Muscle of arm (tissue), 14 donors: ENCODE measurements at places on chromosomes 16 and 17. TPM values are rescaled to one million over a fixed set of nuclear protein-coding genes. Genes with fewer than 3 reads are reported as not detected.

GRCh38 chr17:18217412-18218015, 7.9 kb upstream of the LLGL1 start:
- peak; percentile 73 for DNase-seq

DNA sequence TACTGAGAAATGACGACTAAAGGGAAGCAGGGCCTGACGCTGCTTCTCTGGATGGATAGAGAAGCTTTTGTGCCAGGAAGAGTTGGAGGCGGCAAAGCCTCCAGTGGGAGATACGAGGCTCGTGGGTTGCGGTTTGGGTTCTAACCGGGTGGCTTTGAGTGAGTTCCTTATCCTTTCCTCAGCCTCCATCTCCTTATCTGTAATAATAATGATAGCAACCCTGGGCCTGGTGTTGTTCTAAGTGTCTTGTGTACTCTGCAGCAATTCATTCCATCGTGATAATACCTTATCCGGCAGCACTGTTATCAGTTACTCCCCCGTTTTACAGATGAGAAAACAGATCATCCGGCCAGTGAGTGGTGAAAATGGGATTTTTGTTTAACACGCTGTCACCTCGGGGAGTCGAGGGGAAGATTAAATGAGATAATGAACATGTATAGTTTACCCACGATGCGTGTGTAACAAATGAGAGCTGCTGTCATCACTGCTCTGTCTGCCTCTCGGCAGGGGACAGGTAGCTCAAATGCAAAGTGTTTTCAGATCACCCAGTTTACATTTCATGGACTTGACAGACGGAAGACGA, 52.0 kb upstream of the LHX1 start:
- no peak for DNase-seq

GRCh38 chr16:85258166-85258565, 145.9 kb upstream of the CIBAR2 start:
- no peak for DNase-seq

DNA sequence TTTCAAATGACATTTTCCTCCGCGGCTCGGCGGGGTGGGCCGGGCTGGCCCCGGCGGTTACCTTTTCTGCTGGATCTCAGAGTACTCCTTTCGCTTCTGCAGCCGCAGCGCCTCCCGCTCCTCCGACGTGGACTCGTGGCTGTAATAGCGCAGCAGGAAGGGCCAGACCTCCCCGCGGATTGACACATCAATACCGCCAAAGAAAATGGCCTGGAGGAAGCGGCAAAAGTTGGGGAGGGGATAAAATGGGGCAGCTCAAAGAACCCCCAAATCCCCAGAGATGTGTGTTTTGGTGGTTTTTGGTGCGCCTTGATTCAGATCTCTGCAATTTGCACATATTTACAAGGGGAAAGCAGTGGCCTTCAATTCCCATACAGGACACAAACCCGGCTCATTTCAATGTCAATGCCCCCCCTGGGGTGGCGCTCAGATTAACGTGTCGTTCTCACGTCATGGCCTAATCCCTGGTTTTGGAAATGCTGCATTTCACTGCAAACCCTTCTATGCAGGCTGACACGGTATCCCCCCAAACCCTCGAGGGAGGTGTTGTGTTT, 85.9 kb downstream of the TBC1D16 start:
- no peak for DNase-seq

GRCh38 chr17:2947588-2947950, 115.8 kb downstream of the OR1D5 start:
- no peak for DNase-seq

DNA sequence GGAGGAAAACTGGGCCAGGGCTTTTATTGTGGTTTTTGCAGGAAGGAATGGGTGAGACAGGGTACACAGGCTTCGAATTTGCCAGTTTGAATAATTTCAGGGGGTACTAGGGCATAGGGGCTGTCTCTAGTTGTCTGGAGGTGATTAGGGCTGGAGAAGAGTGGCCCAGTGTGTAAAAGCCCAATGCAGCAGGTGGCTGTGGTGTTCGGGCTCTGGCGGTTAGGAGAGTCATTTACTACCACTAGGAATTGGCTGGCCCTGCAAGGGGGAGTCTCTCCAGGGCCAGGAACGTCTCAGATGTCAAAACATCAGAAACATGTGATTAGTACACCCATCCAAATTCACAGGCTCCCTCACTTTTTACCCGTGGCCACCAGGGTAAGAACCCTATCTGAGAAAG, 50.3 kb downstream of the GINS3 start:
- DNase-seq: no peak

GRCh38 chr17:77247048-77247541, 106.3 kb downstream of the SEC14L1 start:
- peak; percentile 89 for DNase-seq

- DNase-seq: no peak
Measured at GRCh38 chr17:72386619-72387237, 265.9 kb downstream of the SOX9 start.

- DNase-seq: no peak
Measured at GRCh38 chr16:75787440-75787839, 61.1 kb upstream of the CPHXL start.

DNA sequence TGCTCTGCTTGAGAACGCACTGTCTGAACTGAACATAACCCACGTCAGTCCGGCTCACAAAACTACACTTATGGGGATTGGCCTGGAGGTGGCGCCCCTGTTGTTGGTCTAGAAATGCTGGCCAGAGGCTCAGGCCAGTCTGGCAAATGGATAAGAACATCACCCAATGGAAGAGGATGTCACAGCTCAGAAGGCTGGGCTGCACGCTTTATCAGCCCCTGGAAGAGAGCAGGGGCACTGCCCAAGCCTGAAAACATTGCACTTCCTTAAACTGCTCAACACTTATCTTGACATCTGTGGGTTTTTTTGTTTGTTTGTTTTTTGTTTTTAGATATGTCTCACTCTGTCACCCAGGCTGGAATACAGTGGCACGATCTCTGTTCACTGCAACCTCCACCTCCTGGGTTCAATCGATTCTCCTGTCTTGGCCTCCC, 24.8 kb upstream of the BPTF start:
- DNase-seq: peak; percentile 52

DNA sequence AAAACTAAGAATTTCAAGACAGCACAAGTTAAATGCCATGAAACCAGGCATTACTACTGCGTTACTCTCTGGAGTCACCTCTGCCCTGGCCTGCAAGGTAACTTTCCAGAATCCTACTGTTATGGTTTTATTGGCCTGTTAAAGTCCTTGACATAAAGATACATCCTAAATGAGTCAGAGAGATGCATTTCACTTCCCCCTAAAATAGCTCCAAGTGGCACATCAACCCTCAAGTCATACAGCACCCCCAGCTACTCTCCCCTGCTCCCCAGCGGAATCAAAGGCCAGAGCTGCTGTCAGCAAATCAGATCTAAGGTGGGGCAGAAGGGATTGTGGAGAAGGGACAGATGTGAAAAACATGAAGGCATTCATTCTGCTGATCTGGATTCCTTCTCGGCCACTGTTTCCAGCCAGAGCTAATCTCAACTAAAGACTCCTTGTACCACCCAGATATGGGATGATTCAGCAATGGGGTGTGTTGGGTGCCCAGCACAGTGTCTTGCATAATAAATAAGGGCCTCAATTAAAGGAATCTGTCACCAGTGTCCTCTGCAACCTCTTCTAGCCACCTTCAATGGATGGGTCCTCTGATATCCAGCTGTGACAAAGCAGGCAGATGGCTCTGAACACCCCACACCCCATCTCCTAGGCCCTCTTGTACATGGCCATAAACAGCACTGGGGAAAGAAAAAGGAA, 8.5 kb upstream of the CCL1 start:
- DNase-seq: no peak

- no peak for DNase-seq
Measured at GRCh38 chr16:17448640-17449638, 21.8 kb downstream of the XYLT1 start.

- no peak for DNase-seq
Measured at GRCh38 chr17:50425682-50426471, at the start of gene ACSF2. TSS of gene ACSF2 (plus strand) at chr17:50426218. CDS start at chr17:50426262, 44 bp downstream.

GRCh38 chr17:45752246-45752645, 31.9 kb upstream of the CRHR1 start:
- no peak for DNase-seq

DNA sequence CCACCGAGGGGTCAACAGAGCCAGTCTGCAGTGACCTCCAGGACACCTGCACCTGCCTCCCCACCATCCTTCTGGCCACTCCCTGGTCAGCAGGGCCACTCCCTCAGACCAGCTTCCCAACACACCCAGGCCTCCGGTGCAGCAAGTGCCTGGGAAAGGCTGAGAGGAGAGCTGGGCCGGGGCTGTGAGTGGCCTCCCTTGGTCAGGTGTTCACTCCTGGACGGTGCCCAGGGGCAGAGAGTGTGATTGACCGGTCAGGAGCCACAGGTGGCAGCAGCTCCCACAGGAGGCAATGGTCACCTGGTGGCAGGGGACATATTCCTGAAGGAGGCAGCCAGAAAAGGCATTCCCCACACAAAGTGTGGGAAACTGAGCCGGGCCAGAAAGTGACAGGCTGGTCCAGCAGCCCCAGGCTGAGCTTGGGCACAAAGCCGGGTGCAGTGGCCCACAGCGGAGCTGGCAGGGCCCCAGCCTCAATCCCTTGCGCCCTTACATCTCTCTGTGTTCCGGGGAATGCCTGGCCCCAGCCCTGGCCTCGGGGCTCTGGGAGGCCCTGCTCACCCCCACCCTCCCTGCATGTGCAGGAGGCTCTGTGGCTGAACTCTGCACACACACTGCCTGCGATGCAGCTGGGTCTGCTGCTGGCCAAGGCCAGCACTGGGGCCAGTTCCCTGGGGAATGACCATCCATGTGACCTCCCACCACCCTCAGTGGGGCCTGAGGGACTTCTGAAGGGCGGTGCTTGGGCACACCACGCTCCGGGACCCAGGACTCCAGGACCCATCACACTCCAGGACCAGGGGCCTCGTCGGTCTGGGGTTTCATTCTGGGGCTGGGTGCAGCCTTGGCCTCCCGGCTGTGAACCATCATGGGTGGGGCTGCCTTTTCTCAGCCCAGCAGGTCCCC, 1.2 kb upstream of the C17orf99 start:
- no peak for DNase-seq

- DNase-seq: no peak
Measured at GRCh38 chr17:57341611-57342540, 85.6 kb downstream of the MSI2 start.

DNA sequence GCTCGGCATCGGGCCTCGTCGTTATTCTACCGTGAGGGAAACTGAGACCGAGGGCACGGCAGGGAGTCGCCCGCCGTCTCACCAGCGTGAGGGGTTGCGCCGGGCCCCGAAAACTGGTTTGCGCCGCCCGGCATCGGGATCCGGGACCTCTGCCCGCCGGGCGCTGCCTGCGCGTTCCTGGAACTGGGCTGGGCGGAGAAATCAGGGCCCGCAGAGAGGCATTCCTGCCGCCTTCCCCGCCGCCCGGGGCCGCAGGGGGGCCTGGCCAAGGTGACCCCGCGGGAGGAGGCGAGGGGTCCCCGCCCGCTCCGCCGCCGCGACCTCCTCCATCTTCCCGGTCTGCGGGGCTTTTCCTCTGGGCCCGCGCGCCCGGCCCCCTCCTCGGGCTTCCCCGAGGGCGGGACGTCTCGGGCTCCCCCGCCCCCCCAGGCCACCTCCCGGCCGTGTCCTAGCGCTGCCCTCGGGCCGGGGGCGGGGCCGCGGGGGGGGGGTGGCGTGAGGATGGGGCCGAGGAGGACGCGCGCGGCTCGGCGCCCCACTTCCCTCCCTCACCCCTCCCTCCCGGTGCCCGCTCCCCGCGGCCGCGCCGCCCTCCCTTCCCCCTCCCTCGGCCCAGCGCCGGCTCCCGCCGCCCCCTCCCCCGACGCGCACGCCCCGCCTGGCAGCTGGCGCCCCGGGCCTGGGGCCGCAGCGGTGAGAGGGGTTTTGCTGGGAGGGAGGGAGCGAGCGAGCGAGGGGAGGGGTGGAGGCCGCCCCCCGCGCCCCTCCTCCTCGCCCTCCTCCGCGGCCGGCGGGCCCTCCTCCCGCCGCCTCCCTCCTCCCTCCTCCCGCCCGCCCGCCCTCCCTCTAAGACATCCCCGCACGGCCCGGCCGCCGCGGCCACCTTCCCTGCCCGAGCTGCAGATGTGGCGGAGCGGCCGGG, at the start of gene GLIS2:
TSS of gene GLIS2 (plus strand) at position 882 of the 922 bp plus-strand sequence. CDS start 16,214 bp downstream, outside the sequence.
- DNase-seq: peak; percentile 82

GRCh38 chr16:76963614-76964315, 227.2 kb upstream of the MON1B start:
- no peak for DNase-seq

DNA sequence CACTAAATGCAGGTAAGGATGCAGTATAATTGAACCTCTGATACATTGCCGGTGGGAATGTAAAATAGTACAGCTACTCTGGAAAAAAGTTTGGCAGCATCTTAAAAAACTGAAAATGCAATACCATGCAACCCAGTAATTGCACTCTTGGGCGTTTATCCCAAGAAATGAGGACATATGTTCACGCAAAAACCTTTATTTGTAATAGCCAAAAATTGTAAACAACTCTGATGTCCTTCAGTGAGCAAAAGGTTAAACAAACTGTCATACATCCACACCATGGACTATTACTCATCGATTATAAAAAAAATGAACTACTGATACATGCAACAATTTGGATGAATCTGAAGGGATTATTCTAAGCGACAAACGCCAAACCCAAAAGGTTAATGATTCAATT, 16.9 kb downstream of the SYNRG start:
- no peak for DNase-seq

DNA sequence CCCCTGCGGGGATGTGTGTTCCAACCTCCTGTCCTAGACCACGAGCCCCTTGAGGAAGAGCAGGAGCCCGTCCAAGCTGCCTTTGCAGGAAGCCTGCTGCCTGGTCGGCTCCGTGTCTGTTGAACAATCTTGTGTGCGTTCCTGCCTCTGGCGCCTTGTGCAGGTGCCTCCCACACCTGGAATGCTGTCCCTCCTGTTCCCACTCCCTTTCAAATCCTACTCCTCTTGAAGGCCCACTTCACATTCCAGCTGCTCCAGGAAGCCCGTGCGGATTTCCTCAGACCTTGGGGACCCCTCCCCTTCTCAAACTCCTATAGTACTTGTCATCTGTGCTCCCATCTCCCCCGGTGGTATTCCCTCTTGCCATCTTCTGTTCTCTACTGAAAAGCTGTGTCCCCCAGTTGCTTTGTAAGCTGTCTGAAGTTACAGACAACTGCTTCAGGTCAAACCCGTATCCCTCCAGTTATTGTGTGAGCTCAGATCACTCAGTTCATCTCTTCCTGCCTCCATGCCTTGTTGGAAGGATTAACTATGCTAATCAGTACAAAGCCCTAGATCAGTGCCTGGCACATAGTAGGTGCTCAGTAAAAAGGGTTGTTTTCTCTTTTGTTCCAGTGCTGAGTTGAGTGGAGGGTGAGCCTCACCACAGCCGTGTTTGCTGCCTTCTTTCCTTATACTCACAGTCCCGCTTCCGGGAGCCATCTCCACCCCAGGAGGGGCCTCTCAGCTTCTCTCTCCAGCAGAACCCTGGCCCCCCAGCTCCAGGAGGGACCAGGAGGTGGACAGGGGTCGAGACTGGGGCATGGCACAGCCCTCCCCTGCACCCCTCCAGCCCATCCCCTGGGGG, 241.8 kb upstream of the CIBAR2 start:
- no peak for DNase-seq

GRCh38 chr17:42050393-42051012, at the start of gene C17orf113:
TSS of gene C17orf113 (minus strand) at chr17:42050601. CDS start at chr17:42043376, 7,225 bp downstream.
- DNase-seq: peak; percentile 41

The PRKCB gene
- polyA plus RNA-seq: 0.97 TPM

The DNASE1L2 gene
- not detected for polyA plus RNA-seq

The PLCD3 gene
- 26.2 TPM for polyA plus RNA-seq

The ZFHX3 gene
- 7.2 TPM for polyA plus RNA-seq

The KRT24 gene
- polyA plus RNA-seq: not detected

The ITGB4 gene
- polyA plus RNA-seq: 55.7 TPM

The PPY gene
- not detected for polyA plus RNA-seq
